ENCODE measurements at places on chromosomes 7 and 10.

DNA sequence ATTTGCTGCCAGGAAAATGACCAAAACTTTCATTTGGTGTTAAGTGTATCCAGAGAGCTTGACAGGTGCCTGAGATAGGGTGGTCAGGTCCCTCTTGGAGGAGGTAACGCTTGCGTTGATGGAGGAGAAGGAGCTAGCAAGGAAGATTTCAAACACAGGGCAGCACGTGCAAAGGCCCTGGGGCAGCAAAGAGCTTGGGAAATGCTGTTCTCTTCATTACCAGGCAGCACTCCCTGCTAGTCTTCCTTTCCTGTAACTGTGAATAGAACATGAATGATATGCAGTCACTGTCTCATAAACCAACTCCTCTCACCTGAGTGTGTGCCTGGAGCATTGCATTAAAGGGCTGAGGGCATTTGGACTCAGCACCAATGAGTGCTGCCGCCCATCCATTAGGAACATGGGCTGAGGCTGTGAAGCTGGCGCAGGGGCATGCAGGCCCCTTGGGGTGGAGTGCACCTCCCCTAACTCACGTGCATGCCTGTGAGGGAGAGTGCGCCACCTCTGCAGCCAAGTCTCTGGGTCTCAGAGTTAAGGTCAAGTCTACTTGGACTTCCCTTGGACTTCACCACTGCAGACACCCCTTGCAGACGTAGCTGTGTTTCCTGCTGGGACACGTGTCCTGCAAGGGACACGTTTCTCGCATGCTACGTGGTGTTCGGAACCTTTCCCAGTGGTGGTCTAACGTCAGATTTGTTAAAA lies 136.8 kb downstream of the PAXIP1 start:
- DNase-seq, result no peak

DNA sequence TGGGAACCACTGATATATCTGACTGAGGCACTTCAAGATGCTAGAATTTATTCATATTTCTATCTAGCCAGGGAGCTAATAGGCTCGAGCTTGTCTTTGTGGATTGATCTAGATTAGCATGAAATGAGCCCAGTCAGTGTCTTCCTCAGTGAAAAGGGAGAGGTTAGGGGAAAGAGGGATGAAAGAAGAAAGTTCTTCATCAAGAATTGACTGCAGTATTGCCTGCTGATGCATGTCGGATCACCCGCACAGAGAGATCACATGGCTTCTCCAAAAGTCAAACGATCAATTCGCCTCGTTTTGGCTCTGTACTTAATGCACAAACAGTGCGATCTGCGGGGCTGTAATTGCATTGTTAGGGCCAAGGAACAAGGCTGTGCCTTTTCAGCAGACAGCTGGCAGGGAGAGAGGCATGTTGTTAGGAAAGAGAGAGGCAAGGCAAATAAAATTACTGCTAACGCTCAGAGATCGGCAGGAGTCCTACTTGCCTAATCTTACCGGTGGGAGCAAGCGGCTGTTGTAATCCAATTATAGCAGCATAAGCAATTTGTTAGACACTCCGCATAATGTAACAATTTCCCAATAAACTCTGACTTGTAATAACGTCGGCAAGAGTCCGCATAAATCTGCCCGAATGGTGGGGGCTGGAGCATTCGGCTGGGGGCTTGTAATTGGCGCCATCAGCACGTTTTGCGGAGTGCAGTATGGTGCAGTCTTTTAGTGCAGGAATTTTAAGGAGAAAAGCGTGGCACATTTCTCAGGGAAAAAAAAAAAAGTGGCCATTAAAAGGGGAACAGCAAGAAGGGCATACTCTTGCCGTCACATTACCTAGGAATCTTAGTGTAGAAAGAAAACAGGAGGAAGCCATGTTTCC lies 102.1 kb downstream of the POLL start:
- peak; percentile 4 for DNase-seq

DNA sequence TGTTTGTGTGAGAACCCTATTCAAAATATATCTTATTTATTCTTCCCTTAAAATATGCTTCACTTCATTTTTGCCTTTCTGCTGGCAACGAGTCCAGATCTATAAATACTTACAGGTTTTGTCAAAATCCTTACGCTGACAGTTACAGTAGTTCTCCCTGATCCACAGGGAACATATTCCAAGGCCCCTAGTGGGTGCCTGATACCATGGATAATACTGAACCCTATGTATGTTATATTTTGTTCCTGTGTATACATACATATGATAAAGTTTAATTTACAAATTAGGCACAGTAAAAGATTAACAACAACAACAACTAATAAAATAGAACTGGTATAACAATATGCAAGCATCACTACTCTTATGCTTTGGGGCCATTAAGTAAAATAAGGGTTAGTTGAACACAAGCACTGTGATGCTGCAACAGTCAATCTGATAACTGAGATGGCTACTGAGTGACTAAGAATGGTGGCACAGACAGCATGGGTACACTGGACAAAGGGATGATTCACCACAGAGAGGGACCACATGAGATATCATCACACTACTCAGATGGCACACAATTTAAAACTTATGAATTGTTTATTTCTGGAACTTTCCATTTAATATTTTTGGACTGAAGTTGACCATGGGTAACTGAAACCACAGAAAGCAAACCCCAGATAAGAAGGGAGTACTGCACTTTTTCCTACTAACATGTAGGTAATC lies 29.4 kb upstream of the PCGF5 start:
- DNase-seq, result no peak

DNA sequence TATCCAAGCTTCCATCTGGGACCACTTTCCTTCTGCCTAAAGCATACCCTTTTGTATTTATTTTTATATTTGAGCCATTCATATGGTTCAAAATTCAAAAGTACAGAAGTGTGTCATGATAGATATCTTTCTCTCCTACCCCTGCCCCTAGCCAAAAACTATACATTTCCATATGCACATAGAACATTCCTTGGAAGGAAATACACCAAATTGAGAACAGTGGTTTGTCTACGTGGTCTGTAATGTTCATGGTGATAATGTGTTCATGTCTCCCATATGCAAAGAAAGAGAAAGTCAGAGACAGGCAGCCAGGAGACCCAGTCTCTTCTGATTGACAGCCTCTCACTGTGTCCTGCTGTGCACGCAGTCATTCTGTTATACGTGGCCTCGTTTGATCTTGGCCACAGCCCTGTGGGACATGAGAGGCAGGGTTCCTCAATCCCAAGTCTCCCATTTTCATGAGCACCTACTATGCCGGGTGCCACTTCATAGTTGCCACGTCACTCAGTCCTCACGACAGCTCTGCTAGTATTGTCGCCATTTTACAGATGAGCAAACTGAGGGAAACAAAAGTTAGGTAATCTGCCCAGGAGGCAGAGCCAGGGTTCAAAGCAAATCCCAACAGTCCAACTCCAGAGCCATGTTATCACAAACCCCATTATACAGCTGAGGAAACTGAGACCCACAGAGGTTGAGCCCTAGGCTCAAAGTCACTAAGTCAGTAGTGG lies 8.0 kb upstream of the CDH23 start:
- DNase-seq, result no peak

GRCh38 chr10:77827366-77827765 lies 99.2 kb downstream of the DLG5 start:
- no peak for DNase-seq

DNA sequence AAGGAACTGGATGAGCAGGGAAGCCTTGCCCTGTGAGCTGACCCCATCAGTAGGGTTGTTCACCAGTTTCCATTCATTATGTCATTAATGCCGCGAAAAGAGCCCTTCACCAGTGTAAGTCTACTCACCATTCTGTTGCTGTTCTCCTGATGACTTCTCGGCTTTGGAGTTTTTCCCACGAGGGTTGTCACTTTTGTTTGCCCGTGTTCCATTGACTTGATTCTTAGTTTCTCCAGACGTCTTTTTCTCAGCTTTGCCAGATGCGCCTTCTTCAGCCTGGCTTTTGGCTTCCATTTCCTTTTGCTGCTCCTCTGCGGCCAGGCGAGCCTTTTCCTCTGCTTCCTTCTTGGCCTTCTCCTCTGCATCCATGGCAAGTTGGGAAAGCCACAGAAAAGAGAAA lies 128.8 kb downstream of the PPP1R17 start:
- no peak for DNase-seq

- no peak for DNase-seq
Measured at GRCh38 chr7:300048-300447, 10.1 kb downstream of the FOXL3 start.

DNA sequence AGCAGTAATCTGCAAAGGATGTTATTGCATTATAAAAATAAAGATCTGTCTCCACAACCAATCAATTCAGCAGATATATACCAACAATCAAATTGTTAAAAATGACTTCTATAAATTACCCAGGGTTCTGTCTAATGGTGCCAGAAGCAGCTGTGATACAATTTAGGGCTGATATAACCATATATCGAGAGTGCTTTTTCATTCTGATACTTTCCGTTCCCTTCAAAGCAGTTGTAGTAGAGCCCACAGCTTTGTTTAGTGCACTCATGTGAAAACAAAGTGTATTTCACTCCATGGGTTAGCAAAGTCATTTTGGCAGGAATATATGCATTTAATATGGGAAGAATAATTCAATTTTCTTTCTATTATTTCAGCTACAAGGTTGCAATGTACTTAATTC lies 83.1 kb upstream of the CHCHD3 start:
- DNase-seq, result no peak

DNA sequence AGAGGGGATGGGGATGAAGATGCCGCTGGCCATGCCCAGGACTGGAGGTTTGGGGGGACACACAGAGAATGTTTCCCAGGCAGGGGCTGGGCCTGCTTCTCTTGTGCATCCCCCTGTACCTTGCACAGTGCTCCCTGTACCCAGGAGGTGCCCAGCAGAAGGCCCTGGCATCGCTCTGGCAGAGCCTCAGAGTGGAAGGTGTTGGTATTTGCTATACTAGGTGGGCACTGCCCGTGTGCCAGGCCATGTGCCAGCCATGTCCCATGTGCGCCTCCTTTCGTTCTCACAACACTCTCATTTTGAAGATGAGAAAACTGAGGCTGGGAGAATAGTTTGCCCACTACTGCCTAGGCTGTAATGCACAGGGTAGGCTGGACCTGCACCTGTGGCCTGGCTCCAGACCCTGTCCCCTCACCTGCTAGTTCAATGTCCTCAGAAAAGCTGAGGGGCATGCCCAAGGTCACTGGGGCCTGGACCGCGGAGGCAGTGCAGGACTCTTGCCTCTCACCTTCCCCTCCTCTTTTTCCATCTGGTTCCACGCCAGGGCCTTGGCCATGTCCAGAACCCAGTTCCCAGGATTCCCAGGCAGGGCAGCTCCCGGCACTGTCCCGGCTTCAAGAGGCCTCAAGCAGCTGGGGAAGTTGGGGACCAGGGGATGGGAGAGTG lies 64.7 kb downstream of the GOLGA7B start:
- no peak for DNase-seq

- no peak for DNase-seq
Measured at GRCh38 chr7:157499121-157499834, 162.5 kb downstream of the DNAJB6 start.

DNA sequence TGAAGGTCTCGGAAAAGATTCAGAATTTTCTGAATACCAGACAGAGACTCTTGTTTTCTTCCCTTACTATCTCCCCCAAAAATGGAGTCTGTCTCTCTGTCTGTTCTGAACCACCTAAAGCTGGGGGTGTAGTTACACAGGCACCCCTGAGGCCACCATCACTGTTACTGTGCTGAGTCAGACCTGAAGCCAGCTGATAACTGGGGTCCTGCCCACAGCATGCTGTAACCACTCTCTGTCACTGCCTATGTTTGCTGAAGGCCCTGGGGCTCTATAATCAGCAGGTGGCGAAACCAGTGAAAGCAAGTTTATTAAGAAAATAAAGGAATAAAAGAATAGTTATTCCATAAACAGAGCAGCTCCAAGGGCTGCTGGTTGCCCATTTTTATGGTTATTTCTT lies 575.2 kb upstream of the POT1 start:
- no peak for DNase-seq

DNA sequence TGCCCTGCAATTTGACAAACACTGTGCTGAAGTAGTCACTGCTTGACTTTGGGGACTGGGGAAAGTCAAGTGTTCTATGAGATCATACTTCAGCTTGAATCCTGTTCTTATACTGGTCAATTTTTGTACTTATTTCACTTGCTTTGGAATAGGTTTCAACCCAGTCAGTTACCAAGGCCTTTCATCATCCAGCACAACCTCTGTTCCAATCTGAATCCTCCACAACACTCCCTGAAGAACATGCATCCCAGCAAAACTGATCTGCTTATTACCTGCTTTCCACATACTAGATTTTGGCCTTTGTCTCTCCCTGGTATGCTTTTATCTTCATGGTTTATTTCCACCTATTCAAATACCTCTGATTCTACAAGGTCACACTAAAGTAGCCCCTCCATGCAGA lies 29.5 kb downstream of the DPY19L1 start:
- no peak for DNase-seq

DNA sequence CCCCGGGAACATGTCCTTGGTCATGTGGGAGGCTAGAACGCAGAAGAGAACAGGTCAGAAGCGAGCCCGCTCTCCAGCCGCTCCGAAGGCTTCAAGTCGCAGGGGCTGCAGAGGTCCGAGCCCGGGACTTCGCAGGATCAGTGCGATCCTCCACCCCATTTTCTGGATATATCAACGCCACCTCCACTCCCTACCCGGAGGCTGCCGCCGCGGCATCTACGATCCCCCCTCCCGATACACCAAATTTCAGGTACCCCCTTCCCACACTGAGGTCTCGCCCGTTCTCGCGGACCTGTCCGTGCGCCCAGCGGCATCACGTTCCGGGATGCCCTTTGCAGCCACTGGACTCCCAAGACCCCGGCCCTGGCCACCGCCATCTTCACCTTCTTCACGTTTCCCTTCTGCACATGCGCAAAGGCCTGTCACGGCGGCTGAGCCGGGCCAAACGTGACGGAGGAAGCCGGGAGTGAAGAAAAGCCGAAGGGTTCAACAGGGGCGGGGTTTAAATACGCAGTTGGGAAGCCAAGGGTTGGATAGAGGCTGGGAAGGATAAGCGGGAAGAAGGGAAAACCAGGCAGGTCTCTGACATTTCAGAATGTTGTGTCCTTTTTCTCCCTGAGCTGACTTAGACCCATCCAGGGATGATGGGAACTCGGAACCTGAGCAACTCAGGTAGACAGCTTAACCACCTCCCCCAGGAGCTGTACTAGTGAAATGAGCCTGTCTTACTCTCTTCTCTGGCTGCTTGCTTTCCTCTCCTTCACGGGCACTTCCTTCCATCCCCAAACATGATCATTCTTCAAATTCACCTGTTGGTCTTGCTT lies at the start of gene NDUFB8:
Gene NDUFB8 (minus strand): TSS at position 397 of the 824 bp plus-strand sequence. CDS start 20 bp downstream, at position 377.
- peak; percentile 73 for DNase-seq

DNA sequence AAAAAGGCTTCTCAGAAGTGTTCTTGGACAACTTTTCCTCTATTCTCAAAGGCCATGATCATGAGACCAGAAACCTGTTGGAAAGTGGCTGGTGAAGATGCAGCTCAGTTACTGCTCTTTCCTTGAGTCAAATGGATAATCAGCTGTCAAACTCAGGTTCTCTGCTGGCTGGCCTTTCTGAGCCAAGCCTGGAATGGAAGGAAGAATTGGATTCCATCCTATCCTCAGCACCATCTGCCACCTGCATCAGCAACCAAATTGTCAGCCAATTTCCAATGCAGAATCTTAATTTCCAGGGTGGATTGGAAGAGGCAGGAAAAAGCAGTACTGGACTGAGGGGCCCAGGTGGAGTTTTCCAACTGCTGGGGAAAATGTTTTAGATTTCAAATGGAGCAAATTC lies 631.7 kb downstream of the KCNMA1 start:
- no peak for DNase-seq

- no peak for DNase-seq
Measured at GRCh38 chr10:125024497-125025234, 82.7 kb downstream of the ZRANB1 start.

Data from caudate nucleus (tissue), 63 donors.